Right lung (tissue), 10 donors: ENCODE measurements at places on chromosomes 4 and X. TPM values are rescaled to one million over a fixed set of nuclear protein-coding genes. Genes with fewer than 3 reads are reported as not detected.

GRCh38 chr4:90718931-90719330 is 591.7 kb downstream of the CCSER1 start:
- DNase-seq: no peak

- no peak for DNase-seq
These were observed 45.6 kb downstream of the GLUD2 start for GRCh38 chrX:121093011-121093410.

GRCh38 chr4:165439981-165440380 is 61.2 kb downstream of the CPE start:
- no peak for DNase-seq

GRCh38 chr4:55367084-55367722 is 21.2 kb downstream of the SRD5A3 start:
- DNase-seq: no peak

- no peak for DNase-seq
These were observed 13.3 kb downstream of the CXCR3 start for GRCh38 chrX:71604796-71605568.

GRCh38 chrX:66408507-66408906 is 230.4 kb downstream of the EDA2R start:
- no peak for DNase-seq

- no peak for DNase-seq
These were observed 189.9 kb upstream of the NWD2 start for GRCh38 chr4:37054531-37055077.

DNA sequence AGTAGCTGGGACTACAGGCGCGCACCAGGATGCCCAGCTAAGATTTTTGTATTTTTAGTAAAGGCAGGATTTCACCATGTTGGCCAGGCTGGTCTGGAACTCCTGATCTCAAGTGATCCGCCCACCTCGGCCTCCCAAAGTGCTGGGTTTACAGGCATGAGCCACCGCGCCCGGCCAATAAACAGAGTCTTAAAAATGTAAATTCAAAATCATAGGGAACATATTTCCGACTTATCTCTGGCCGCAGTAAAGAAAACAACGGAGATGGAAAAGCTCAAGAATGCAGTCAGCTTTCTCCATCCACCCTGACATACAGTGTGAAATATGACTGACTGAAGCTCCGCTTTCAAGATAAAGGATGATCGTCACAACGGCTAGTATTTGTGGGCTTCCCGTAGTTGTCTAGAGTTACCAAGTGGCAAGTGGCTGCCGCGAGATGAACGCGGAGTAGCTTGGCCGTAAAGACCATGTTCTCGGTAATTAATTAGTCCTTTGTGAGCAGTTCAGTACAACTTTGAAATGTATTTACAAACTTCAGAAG is 495.1 kb upstream of the FAT1 start:
- DNase-seq: no peak

DNA sequence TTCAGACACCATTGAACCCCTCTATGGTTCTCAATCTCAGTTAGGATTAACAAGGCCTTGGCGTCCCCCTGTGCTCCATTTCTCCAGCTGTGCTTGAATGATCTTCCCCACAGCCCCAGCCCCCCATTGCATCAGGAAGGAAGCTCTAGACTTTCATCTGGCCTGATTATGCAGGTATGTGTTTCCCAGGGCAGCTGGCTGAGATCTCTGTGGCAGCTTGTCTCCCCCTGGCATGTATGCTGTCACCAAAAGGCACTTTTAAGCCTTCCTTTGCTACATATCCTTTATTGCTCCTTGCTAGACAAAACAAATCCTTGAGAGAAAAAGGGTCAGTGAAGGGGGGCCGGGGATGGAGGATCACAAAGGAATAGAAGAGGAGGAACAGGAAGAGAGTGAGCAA is 1056.0 kb upstream of the SLIT2 start:
- DNase-seq: no peak

DNA sequence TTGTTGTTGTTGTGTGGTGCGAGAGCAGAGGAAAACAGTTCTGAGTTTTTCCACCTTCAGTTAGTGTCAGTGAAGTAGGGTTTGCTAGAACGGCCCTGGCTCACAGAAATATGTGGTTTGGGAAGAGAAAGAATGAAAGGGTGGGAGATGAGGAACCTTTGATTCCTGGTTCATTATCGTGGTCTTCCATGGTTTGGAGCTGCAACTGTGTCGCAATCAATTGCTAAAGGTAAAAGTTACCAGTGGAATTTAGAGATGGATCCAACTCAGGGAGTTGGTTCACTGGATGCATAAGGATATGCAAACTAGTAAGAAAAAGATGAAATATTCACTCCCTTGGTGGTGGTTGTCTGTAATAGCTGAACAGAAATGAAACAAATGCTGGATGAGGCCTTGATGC is 35.6 kb upstream of the GPR34 start:
- DNase-seq: no peak

GRCh38 chr4:3121110-3121509 is 46.6 kb downstream of the HTT start:
- no peak for DNase-seq

DNA sequence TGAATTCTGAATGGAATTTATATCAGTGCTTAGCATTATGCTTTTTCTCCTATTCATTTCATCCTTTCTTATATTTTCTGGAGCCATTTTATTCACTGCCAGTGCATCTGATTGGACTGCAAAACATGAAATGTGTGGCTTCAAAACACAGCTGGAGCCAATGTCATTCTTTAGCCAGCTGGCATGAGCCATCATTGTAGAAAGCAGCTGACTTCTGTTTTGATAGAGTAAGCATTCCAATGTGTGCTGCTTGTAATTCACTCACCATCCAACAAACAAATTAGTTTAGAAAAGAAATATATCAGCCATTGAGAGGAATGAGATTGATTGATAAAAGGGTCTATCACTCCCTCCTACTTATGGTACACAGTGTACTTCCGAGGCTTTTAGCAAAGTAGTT is 2616.0 kb downstream of the ARAP2 start:
- peak; percentile 13 for DNase-seq

DNA sequence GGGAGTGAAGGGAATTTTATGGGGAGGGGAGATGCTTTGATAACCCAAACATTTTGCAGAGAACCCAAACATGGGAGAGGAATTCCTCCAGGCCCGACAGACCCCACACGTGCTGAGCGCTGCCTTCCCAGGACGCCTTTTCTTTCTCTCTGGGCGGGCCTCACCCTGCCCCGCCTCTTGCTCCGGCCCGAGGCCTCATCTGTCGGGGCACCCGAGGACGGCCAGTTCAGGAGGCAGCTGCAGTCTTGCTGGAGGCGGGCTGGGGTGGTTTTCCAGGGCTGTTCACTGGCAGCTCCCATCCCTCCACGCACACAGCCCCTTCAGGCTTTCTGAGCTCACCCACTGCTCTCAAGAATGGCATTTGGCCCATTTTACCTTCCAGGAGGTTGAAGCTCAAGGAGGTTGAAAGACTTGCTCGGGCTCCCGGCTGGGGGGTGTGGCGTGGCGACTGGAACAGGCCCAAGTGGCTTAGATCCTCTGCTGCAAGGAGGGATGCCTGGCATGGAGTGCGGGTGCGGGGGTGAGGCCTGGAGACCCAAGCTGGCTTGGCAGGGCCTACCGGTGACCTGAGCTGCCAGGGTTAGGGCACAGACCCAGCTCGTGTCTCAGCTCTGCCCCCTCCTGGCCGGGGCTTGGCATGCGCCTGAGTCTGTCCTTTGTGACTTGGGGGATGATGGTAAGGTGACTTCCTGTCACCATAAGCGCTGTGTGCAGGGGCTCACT is 99.2 kb downstream of the PSAPL1 start:
- no peak for DNase-seq

DNA sequence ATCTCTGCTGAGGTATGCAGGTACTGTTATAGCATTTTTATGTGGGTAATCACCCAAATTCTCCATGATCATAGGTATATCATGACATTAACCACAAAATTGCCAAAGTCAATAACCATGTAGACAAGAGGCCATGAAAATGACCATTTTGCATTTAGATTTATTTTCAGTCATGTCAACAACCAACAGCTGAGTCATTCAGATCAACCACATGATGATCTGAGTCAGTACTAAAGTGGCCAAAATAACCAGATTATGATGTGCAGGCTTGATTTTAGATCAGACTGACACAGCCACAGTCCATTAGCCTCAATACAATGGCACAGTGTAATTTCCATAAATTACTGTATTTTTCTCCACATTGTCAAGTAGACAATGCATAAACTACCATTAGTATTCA is 240.5 kb downstream of the GRIA3 start:
- DNase-seq: no peak

The FAM9B gene
- polyA plus RNA-seq: 0.12 TPM

The YY2 gene
- 4.1 TPM for polyA plus RNA-seq

The TCEAL3 gene
- 27.7 TPM for polyA plus RNA-seq

The ZDHHC15 gene
- polyA plus RNA-seq: 7.8 TPM

The AKAP4 gene
- polyA plus RNA-seq: 0.14 TPM

The CCNA2 gene
- polyA plus RNA-seq: 23.8 TPM

The KIAA0232 gene
- polyA plus RNA-seq: 27.4 TPM

The EDA gene
- 3.7 TPM for polyA plus RNA-seq

The TMEM271 gene
- polyA plus RNA-seq: 0.05 TPM
